Stimulated activated CD4-positive, alpha-beta T cell treated with anti-CD3 and anti-CD28 coated beads, Interleukin-15, amount 100 ng/mL, for 24 hours (primary cell): ENCODE measurements at places on chromosomes 16 and 17.

- DNase-seq, result no peak
These were observed 105.9 kb downstream of the IRX3 start for GRCh38 chr16:54180421-54181359.

DNA sequence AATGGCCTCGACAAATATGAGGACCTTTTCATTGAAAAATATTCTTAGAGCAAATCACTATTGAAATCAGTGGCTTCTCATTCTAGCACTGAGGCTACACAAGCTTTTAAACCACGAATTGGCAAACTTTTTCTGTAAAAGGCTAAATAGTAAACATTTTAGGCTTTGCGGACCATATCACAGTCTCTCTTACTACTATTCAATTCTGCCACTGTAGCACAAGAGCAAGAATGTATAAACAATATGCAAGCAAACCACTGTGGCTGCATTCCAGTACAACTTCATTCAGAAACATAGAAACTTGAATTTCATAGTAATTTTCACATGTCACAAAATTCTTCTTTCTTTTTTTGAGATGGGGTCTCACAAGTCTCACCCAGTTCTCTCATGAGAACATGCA, 49.1 kb downstream of the PHLPP2 start:
- no peak for DNase-seq

GRCh38 chr17:34386697-34387550, 23.9 kb upstream of the CCL1 start:
- no peak for DNase-seq

- DNase-seq, result no peak
These were observed 37.2 kb upstream of the PIK3R6 start for GRCh38 chr17:8904686-8905085.

GRCh38 chr16:8756755-8757154, 40.7 kb downstream of the TMEM186 start:
- no peak for DNase-seq

DNA sequence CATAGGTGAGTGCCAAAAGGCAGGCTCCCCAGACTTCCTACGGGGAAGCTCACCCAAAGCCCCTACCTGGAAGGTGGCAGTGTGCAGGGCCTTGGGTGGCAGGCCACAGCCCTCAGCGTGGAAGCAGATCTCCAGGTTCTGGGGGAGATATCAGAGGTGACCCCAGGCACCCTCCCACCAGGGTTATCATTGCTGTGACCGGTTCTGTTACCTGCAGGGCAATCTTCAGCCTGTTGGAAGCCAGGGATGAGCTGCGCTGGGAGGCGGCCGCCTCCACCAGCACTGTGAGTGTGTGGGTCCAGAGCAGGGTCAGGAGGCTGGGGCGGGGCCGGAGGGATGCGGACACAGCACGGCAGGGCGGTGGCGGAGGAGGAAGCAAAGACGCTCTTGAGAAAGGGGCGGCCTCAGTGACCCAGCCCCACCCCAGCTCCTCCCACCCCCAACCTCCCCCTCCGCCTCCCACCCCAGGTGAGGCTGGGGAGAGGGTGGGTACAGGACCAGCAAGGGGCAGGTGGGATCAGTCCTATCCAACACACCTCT, 13.1 kb downstream of the UNC13D start:
- no peak for DNase-seq

- no peak for DNase-seq
These were observed 486.1 kb upstream of the SALL1 start for GRCh38 chr16:51636920-51637769.

DNA sequence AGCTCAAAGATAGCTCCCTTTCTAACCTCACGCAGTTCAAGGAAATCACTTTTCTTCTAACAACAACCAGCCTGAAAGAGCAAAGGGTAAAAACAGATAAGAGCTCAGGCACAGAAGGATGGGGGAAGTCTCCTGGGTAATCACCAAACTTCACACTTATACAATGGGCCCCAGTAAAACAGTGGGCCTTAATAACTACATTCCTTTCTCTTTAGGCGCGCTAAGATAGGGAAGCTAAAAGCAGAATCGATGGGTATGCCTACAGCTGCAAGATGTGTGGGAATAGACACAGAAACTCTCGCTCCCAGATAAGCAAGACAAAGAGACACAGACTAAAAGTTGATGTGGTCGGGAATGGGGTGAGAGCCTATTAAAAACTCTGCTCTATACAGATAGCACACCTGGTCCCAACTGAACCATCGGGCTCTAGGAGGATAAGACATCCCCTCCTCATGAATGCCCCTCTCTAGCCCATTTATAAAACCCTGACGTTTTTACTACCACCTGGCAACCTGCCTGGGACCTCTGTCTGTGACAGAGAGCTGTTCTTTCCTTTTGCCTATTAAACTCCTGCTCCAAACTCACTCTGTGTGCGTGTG, 826 bp downstream of the LYZL6 start:
- DNase-seq, result no peak

GRCh38 chr17:65163990-65164495, 26.9 kb downstream of the RGS9 start:
- DNase-seq, result peak; percentile 66

- DNase-seq, result no peak
These were observed 3.2 kb upstream of the GP1BA start for GRCh38 chr17:4928881-4929280.

- DNase-seq, result no peak
These were observed 34.8 kb upstream of the XYLT2 start for GRCh38 chr17:50311112-50311460.

DNA sequence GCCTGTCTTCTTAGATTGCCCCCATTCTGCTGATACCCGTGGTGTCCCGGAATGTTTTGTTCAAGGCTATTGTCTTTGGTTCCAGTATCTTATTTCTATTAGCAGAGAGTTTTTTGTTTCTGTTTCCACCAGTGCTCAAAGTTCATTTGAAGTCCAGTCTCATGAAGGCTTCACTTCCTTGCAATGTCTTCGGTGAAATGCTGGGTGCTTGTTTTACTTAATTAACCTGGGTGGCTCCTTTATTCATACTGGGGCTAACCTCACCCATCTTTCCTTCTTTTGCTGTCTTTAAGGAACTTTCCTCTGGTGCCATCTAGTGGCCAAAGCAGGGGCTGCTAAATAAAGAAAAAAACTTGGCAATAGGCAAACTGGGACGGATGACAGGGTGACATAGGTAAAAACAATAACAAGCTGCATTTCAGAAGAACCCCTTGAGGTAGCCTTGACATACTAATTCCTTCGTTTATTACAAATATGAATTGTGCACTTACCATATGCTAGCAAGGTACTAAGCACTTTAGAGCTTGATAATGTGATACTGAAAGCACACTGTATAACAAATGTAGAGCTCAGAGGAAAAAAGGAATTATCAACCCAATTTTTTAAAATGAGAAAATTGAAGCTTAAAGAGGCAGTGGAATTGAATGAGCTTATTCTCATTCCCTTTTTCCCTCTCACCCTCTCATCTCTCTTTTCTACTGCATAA, 2.8 kb upstream of the SMIM36 start:
- peak; percentile 77 for DNase-seq

GRCh38 chr17:12046786-12047185, 26.1 kb downstream of the MAP2K4 start:
- DNase-seq, result no peak

DNA sequence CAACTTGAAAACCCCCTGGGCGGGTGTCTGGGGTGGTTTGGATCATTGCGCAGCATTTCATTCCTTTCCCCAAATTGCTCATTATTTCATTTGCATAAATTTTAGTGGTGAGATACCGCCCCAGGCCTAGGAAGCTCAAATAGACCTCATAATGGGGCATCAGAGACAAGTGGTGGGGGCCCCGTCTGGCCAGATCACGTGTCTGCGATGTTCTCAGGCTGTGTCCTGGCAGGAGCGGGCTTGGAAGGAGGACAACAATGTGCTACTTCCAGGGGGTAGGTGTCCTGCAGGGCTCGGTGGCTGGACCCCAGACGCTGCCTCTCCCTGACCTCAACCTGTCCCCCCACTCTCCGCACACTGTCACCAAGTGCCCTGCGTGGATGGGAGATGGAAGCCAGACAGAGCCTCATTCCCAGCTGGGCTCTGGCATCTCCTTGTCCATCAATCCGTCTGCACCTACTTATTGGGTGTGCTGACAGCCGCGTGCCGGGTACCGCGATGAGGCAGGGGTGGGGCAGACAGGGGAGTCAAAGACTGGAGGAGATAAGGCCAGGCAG, 116.9 kb downstream of the NTN1 start:
- DNase-seq, result no peak

GRCh38 chr16:15946257-15947044, 3.0 kb upstream of the ABCC1 start:
- no peak for DNase-seq

- no peak for DNase-seq
These were observed 149.3 kb downstream of the ENGASE start for GRCh38 chr17:79223953-79224352.
